ENCODE measurements at places on chromosomes 1 and 21. TPM values are rescaled to one million over a fixed set of nuclear protein-coding genes. Genes with fewer than 3 reads are reported as not detected.

Gene PLA2G2A
- 0.93 TPM for polyA plus RNA-seq

Gene GBP7
- polyA plus RNA-seq: 0.25 TPM

Gene HHIPL2
- polyA plus RNA-seq: 1.4 TPM

Gene S100A8
- polyA plus RNA-seq: 22.1 TPM

Gene LCE1B
- not detected for polyA plus RNA-seq

Gene CELA2B
- polyA plus RNA-seq: 0.91 TPM

Gene SPRR2B
- not detected for polyA plus RNA-seq

Gene MAEL
- not detected for polyA plus RNA-seq

Gene SHISAL2A
- 1.0 TPM for polyA plus RNA-seq

Gene HJV
- 0.77 TPM for polyA plus RNA-seq

Gene YBX1
- polyA plus RNA-seq: 558 TPM

Gene FAM43B
- polyA plus RNA-seq: 0.37 TPM

Gene SDE2
- 17.4 TPM for polyA plus RNA-seq

Gene LIN28A
- 0.08 TPM for polyA plus RNA-seq

Gene NBPF6
- polyA plus RNA-seq: not detected

Gene SLFNL1
- 0.81 TPM for polyA plus RNA-seq

Gene IQGAP3
- polyA plus RNA-seq: 9.7 TPM

Gene EDARADD
- polyA plus RNA-seq: 6.7 TPM

Gene ARMH1
- 7.6 TPM for polyA plus RNA-seq

Gene LEFTY2
- polyA plus RNA-seq: 3.0 TPM

Gene PRAMEF13
- not detected for polyA plus RNA-seq

Gene CENPF
- polyA plus RNA-seq: 70.3 TPM

Gene ST6GALNAC5
- polyA plus RNA-seq: 11.6 TPM

Gene POTED
- polyA plus RNA-seq: not detected

Gene TFF2
- not detected for polyA plus RNA-seq

Gene MAP1LC3C
- polyA plus RNA-seq: 1.3 TPM

Gene SPATA21
- polyA plus RNA-seq: 0.33 TPM

Gene KCNJ15
- 90.3 TPM for polyA plus RNA-seq
